ENCODE measurements at places on chromosomes 11 and 22.

DNA sequence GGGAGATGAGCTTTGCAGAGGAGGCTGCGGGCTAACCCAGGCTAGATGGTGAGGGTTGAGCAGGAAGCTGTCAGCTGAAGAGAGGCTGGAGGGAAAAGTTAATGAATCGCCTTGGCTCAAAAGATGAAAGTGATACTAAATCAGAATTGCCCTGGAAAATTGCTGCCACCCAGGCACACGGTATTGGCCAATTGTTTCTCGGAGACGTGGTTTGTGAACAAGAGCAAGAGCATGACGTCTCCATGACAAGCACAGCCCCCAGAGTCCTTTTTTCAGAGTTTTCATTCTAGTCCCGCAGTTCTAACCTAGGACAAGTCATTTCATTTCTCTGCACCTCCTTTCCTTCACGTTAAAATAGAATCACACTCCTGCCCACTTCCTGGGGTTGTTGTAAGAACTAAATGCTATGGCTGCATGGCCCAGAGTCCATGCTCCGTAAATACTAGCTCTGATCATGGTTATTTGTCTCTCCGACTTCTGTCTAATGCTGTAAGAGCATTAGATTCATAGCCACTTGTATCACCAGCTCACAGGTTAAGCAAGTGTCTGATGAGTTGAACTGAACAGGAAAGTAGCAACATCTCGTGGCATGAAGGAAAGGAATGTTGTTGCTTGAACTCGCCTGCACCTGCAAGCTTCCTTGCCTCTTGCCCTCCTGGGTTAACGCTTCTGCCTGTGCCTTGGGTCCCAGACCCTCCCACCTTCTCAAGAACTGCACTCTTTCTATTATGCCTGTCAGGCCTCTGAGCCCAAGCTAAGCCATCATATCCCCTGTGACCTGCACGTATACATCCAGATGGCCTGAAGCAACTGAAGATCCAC lies 33.8 kb upstream of the NUP50 start:
- DNase-seq, result peak; percentile 73

GRCh38 chr11:73989156-73989555 lies 6.5 kb upstream of the UCP2 start:
- no peak for DNase-seq

DNA sequence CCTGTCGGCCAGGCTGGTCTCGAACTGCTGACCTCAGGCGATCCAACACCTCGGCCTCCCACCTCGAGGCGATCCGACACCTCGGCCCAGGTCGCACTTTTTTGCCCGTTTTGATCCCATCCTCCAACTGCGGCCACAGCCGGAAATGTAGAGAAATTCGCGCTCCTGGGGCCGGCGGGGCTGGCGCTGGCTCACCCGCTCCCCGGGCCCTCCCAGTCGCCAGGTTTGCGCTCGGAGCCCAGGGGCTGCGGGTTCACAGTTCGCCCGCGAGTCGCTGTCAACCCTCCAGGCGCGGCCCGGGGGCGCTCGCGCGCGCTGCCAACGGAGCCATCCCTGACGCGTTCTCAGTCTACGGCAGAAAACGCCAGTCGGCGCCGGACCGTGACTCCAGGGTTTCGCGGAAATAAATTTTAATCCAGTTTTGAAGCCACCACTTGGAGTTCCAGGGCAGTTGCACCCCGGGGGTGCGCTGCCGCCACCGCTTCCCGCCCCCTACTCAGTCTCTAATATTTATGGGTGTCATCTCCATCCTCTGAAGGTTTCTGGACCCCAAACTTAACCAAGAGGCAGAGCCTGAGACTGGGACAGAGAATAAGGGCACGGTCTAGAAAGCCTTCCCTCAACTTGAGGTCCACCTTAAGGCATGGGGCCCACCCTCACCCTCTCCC lies 1.5 kb upstream of the KLHDC7B start:
- peak; percentile 93 for DNase-seq

- DNase-seq, result no peak
These were observed 15.8 kb downstream of the CCDC134 start for GRCh38 chr22:41816241-41816640.

GRCh38 chr11:90753546-90753945 lies 530.7 kb upstream of the CHORDC1 start:
- no peak for DNase-seq

- DNase-seq, result peak; percentile 76
These were observed 99.7 kb upstream of the IGLL5 start for GRCh38 chr22:22787786-22788459.

DNA sequence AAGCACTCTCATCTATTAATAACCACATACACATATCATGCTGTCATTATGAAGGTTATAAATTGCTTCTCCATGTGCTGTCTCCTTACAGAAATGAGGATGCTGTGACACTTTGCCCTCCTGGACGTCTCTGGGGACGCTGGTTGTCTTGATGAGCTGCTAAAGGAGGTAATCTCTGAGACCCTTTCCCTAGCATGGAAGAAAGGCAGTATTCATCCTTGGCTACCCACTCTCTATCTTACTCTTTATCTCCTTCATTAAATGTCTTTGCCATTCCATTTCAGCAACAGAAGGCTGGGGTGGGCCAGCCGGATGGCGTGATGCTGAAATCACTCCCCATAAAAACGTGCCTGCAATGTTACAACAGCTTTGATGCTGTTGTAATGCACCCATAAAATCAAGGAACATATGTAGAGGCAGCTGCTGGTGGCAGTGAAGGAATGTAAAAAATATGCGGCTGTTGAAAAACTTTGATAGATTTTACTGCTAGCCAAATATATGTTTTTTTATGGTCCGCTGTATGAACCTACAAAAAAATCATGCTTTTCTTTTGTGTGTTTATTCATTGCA lies 715.1 kb upstream of the API5 start:
- DNase-seq, result no peak

DNA sequence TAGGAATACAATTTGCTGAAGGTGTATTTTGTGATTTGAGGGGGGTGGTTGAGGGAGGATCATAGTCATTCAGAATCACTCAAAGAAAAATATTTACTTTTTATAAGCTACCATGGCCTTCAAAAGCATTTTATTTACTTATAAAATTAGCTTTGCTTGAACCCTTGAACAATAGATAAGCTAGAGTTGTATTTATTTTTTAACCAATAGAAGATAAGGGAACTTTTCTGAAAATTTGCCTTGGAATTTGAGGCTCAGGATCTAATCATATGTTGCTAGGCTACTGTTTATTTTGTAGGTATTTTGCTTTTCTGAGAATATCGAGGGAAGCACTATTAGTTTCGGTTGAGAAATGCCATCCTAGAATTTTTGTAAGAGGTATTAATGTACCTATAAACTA lies 82.1 kb downstream of the EMSY start:
- no peak for DNase-seq

- DNase-seq, result no peak
These were observed 21.0 kb upstream of the FNBP4 start for GRCh38 chr11:47788181-47788580.

GRCh38 chr22:32532820-32533128 lies 58.2 kb downstream of the FBXO7 start:
- no peak for DNase-seq

DNA sequence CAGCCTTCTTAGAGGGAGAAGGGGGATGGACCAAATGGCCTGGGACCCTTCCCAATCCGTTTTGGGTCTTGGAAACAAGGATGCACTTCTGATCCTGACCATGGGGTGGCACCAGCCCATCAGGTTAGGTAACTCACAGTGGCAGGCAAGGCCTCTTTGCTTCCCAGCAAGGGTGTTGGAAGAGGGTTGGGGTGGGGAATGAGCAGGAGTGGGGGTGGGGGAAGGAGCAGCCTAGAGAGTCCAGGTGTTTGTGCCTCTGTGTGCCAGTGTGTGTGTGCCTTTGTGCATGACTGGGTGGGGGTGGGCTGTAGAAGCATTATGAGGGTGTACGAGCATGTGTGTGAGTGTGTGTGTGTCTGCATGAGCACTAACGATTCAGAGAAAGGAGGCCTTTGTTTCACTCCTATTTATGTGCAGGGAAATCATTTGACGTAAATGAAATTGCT lies 213.1 kb downstream of the INSC start:
- peak; percentile 11 for DNase-seq

DNA sequence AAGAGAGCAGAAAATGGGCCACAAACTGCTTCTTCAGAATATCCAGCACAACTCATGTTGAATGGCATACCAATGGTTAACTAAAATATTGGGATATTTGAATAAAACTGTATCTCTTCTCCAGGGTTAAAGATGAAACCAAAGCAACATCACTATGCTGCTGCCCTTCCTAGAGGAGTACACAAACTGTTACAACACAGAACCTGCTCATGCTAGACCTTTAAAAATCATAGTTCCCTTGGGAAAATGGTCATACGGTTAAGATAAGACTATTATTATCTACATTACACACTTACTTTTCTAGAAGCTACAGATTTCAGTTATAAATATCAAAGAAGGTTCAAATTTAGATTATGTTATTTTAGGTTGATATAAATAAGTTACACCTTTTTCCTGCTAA lies 78.6 kb upstream of the TP53AIP1 start:
- no peak for DNase-seq

DNA sequence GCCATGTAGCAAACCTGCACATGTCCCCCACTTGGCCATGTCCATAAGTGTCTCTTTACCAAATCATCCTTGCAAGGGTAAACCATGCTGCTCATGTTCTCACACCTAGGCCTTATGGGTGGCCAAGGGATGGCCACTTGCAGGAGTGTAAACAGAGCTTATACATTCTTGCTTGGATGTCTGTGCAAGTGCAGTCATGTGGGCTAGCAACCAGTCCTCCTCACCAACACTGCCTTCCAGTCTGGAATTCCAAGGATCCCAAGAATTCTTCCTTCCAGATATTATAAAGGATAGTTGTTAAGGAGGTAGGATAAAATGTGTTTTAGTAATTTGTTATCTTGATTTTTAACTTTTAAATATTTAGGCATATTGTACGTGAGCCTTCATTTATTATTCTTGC lies 47.8 kb upstream of the OR5P2 start:
- DNase-seq, result no peak

DNA sequence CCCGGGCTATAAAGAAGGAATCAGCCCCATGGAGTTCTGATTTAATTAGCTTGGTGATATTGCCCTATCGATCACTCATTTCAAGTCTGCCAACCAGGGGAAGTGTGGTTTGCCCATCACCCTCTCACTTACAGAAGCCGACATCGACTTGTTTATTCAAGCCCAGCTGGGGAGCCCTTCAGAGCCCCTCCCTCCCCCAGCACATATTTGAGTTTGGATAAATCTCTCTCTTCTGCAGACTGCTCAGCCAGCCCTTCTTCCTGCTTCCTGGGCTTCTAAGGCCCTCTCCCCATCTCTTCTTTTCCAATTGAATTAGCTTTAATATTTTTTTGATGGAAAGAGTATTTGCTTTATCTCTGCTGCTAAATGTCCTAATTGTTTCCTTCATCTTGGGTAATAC lies 299.0 kb downstream of the MIAT start:
- DNase-seq, result no peak

GRCh38 chr11:47565340-47566148 lies at the start of gene PTPMT1:
Gene PTPMT1 (plus strand): TSS chr11:47565599. CDS start chr11:47565623, 24 bp downstream.
- peak; percentile 85 for DNase-seq

- no peak for DNase-seq
These were observed 53.5 kb upstream of the MYEOV start for GRCh38 chr11:69240332-69241074.

GRCh38 chr11:57728829-57729228 lies 12.5 kb upstream of the SELENOH start:
- DNase-seq, result no peak

GRCh38 chr11:56885177-56885576 lies 103.5 kb upstream of the OR5AK2 start:
- no peak for DNase-seq

DNA sequence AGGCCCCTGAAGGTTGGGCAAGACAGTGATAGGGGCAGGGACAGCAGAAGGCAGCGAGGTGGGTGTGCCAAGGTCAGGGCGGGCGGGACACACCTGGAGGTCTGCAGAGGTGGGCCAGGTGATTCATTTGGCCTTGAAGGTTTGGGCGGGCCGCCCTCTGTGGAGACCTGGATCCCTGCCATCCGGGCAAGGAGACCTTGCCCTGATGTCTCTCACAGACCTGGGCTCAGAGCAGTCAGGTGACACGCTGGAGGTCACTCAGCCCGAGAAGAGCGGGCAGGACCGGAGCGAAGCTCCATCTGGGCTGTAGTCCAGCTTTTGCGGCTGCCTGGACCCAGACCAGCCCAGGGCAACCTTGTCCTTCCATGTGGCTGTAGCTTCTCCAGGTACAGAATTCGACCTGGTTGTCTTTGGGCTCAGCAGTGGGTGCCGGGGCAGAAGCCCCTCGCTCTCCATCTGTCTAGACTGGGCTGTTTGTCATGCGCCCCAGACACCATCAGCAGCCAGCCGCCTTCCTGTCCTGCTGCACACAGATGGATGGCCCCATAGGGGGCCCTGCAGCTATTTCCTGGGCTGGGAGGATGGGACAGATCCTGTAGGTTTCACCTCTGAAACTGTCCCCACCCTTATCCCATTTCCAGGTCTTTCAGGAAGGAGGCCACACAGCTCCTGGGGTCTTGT lies 3.1 kb downstream of the MRGPRG start:
- no peak for DNase-seq

DNA sequence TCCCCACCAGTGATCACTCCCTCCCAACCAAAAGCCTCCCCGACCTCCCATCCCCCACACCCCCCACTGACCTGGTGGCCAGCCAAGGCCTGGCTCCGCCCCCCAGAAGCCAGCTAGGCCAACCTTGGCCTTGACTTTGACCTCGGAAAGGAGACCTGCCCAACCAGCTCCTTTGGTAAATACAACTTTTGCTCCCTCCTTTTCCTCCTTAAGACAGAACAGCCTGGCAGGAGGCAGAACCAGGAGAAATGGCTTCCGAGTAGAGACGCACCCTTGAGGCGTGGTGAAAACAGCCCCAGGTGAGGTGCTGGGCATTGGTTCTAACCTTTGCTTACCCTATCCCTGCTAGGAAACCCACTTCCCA lies 27.0 kb downstream of the PLEKHA7 start:
- DNase-seq, result no peak

DNA sequence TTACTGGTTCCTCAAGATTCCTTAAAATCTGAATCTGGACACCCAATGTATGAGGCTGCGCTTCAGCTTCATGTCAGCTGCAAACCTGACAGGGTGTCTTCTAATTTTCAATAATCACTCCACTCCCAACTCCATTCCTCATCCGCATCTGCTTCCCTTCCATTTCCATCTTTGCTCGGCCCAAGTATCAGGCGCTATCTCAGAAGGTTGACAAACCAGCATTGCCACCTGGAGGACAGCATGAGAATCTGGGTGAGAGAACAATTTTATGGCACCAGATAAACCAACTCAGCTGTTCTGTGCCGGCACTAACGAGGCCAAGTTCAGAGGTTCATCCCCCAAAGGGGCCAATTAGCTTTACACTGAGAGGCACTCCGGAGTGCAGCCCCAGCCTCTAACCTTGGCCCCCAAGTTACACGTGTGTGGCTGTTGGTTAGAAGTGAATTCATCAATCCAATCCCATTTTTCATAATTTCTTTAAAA lies 79.1 kb upstream of the LMO2 start:
- peak; percentile 19 for DNase-seq

DNA sequence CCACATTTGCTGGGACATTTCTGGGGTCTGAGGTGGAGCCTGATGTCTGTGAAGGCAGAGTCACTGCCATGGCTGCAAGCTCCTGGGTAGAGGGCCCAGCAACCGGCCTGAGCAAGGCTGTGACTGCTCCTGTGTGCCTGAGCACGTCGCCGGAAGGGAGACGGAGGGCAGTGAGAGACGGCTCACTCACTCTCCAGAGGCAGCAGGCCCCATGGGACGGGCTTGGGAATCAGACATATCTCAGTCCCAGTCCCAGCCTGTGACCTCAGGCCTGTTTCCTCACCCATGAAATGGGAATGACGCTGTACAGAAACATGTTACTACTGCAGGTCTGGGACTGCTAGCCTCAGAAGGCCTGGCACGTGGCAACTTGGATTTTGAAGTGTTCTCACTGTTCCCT lies 36.4 kb upstream of the RASL10A start:
- DNase-seq, result no peak

GRCh38 chr11:212150-213100 lies 4.9 kb downstream of the RIC8A start:
- no peak for DNase-seq
